ENCODE measurements at places on chromosomes 13 and 19. TPM values are rescaled to one million over a fixed set of nuclear protein-coding genes. Genes with fewer than 3 reads are reported as not detected.

The C19orf33 gene
- 36.0 TPM for polyA plus RNA-seq

GRCh38 chr13:33438918-33439317 lies 153.4 kb upstream of the STARD13 start:
- no peak for DNase-seq

The TRIM13 gene
- 21.2 TPM for polyA plus RNA-seq

- no peak for DNase-seq
Observed at GRCh38 chr13:64446372-64446771, 2783.8 kb downstream of the PCDH9 start.

The CBY2 gene
- polyA plus RNA-seq: 0.63 TPM

GRCh38 chr19:14525729-14526128 lies 3.7 kb upstream of the TECR start:
- DNase-seq: no peak

GRCh38 chr19:19026299-19026971 lies 6.9 kb downstream of the SUGP2 start:
- no peak for DNase-seq

The ATP8B3 gene
- 10.0 TPM for polyA plus RNA-seq

- DNase-seq: no peak
Observed at GRCh38 chr13:26326562-26326961, 72.6 kb downstream of the CDK8 start.

The ZNF426 gene
- polyA plus RNA-seq: 2.9 TPM

The ZNF599 gene
- polyA plus RNA-seq: 5.4 TPM

DNA sequence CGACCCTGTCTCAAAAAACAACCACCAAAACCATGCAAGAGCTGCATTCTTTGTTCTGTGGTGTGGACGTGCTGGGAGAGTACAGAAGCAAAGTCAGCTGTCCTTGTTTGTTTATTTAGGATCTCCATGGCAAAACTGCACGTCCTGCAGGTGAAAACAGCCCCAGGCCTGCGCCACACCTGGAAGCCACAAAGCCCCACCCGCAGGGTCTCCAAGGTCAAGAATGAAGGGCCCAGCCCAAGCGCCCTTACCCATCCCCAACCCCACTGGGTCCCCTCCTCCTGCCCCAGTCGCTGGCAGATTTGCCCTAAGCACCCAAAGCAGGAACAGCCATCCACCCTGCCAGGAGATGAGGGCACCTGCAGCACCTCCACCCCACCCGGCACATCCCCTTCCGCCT lies 10.5 kb downstream of the MBD3 start:
- no peak for DNase-seq

DNA sequence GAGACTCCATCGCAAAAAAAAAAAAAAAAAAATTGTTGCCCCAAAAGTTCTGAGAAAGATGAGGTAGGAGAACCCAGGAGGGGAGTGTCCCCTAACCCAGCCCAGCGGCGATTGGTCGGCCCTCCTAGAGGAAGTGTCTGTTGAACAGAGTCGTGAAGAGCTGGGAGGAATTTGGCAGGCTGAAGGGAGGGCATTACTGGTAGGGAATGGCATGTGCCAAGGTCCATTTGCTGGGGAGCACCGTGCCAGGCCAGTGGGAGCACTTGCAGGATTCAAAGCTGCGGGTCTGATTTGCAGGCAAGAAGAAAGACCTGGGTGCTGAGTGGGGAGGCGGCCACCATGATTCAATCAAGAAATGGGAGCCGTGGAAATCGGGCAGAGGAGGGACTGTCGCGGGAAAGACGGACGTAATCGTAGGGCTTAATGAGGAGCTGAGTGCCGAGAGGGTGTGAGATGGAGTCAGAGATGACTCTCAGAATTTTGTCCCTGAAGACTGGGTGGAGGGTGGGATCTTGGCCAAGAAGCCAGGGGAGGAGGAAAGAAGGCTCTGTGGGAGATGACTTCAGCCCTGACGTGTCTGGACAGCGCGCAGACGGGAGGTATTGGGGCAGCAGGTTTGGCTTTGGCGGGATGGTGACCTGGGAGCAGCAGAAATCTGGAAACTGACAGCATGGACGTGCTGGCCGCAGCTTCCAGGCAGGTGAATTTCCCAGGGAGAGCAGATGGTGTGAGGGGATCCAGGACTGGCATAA lies 15.4 kb downstream of the CERS4 start:
- DNase-seq: no peak

DNA sequence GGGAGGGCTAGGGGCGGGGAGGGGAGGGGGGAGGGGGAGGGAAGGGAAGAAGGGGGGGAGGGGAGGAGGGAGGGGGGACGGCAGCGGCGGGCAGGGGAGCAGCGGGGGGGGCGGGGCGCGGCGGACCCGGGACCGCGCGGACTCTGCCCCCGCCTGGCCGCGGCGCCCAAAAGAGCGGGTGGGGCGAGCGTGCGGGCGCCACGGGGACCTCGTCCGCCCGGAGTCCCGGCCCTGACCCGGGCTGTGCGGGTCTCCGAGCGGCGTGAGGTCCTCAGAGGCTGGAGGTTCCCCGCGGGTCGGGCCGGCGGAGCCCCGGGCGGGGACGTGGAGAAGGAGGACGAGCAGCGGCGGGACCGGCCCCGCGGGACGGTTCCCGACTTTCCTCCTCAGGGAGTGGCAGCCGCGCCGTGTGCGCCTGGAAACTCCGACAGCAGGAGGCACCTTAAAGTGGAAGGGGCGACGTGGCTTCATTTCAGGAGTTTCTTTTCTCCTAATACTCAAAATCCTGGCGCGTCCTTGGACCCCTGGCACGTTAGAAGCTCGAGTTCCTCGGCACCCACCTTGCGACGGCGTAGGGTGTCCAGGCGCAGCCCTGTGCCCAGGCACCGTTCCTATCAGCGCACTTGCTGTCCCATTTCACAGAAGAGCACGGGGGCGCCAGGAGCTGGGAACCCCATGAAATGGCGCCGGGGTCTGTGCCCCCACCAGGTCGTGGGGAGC lies 518 bp upstream of the PLPP2 start:
- no peak for DNase-seq

The COL4A2 gene
- polyA plus RNA-seq: 133 TPM

DNA sequence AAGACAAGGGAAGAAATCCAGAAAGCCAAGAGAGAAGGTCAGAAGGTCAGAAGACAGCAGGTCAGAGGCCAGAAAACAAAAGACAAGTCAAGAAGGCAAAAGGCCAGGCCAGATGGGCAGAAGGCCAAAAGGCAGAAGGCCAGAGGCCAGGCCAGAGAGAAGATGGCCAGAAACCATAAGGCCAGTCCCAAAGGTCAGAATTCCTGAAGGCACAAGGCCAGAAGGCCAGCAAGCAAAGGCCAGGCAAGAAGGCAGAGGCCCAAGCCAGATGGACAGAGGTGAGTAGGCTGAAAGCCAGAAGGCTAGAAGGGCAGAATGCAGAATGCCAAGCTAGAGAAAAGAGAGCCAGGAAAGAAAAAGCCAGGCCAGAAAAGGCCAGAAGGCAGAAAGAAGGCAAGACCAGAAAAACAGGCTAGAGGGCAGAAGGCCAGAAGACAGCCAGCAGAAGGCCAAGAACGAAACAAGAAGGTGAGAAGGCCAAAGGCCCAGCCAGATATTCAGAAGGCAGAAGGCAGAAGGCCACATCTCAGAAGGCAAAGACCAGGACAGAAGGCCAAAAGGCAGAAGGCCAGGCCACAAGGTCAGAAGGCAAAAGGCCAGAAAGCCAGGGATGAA lies 186.3 kb downstream of the TUBA3C start:
- no peak for DNase-seq
